ENCODE measurements at places on chromosomes 3 and 15.

- peak; percentile 86 for DNase-seq
Observed at GRCh38 chr3:129226374-129226773, 23.0 kb upstream of the COPG1 start.

GRCh38 chr3:108153451-108153981 lies 62.7 kb upstream of the CD47 start:
- DNase-seq, result peak; percentile 55

DNA sequence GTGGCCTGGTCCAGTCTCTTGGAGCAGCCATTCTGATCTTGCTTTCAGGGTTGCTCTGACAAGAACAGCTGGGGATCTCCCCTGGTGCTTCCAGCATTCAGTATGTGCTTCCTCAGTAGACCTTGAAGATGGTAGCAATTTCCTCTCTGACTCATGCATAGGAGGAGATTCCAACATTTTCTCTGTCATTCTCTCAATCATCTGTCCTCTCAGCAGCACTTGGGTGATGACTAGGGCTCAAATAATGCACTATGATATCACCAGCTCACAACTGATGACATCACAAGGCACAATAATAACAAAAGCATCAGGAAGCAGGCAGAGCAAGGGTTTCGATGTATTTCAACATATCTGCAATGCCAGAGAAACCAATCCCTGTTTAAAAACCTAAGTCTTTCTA lies 52.7 kb downstream of the NFKBIZ start:
- peak; percentile 98 for DNase-seq

DNA sequence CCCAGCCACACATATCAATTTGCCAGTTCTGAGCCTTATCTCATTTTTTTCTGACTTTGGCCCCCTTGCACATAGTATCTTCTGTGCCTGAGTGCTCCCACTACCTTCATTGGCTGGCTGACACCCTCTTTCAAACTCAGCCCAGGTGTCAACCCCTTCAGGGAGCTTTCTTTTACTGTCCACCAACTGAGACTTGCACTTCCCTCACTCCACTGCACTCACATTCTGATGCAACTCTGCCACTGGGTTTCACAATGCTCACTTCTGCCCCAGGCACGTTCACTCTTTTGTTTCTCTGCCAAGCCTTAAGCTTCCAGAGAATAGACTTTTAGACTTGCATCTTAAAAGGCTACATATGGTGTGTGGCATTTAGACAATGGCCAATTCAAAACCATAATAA lies 101.5 kb upstream of the CBLB start:
- no peak for DNase-seq

DNA sequence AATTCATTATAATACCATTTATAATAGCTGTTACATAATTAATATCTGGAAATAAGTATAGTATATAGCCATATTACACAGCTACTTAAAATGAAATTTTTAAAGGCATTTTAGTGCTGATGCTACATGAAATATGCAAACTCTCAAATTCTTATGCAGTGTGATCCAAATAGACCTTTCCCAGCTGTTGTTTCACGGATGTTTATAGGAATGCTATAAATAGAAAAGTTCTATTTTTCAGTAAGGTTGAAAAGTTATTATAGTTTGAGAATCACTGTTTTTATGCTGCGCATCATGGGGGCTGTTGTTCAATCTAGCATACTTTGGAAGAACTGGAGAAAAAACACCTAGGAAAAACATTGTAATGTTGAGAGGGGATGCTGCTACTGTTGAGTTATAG lies 147.7 kb upstream of the TRIM42 start:
- DNase-seq, result no peak

DNA sequence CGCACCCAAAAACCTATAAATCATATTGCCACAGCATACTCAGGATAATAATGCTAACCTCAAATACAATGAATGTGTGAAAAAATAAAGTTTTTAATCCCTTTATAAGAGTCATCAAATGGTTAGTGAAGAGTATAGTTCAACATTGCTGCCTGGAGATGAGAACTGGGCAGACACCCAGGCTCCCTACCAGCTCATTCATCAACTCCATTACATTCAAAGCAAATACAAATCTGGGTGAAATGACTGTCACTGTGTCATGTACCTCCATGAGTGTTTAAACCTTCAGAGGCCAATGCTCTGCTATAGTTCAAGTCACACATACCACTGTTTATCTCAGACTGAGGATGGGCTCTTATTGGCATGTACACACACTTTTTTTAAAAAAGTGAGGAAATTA lies 167.2 kb upstream of the KCNMB2 start:
- no peak for DNase-seq

DNA sequence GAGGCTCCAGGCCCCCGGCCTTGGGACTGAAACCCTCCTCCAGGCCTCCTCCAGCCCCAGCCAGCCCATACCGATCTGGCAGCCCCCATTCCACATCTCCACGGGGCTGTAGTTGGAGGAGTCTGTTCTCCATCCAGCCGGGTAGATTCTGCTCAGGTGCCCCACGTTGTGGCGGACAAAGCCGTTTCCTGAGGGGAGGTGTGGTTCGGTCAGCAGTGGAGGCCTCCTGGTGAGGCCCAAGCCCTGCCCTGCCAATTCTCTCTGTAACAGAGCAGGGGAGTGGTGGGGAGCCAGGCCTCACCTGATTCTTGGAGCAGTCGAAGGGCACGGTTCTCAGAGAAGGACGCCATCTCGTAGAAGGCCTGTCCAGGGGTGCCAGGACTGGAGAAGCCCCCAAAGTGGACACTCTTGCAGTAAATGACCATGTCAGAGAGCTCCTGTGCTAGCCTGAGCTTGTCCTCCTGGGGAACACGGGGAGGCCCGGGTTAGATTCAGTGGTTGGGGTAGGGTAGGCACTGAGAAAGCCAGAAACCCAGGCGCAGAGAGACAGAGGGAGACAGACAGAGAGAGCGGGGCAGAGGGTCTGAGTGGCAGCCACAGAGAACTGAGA lies 18.5 kb downstream of the VILL start:
- no peak for DNase-seq

GRCh38 chr3:86234506-86235254 lies 756.3 kb downstream of the VGLL3 start:
- no peak for DNase-seq

GRCh38 chr3:14583548-14584091 lies 43.5 kb upstream of the GRIP2 start:
- DNase-seq, result no peak

DNA sequence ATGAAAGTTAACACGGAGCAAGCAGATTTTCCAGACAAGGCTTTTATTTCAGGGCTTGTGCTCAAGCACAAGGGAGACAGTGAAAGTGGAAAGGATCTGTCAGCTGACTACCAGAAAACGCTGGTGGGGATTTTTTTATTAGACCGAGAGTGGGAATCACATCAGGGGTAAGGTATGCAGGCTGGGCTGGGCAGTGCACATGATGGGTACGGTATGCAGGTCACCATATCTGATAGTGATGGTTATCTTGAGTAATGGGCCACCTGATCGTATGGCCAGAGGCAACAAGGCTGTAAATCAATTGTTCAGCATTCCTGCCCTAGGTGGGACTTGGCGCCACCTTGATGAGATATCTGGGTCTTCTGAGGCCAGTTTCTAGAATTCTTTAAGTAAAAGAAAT lies 36.9 kb upstream of the PIAS1 start:
- no peak for DNase-seq

- no peak for DNase-seq
Observed at GRCh38 chr3:53122255-53122932, 7.8 kb downstream of the RFT1 start.

GRCh38 chr3:122295266-122296062 lies 29.6 kb upstream of the CSTA start:
- no peak for DNase-seq

- no peak for DNase-seq
Observed at GRCh38 chr3:45188719-45189659, 37.1 kb downstream of the TMEM158 start.

DNA sequence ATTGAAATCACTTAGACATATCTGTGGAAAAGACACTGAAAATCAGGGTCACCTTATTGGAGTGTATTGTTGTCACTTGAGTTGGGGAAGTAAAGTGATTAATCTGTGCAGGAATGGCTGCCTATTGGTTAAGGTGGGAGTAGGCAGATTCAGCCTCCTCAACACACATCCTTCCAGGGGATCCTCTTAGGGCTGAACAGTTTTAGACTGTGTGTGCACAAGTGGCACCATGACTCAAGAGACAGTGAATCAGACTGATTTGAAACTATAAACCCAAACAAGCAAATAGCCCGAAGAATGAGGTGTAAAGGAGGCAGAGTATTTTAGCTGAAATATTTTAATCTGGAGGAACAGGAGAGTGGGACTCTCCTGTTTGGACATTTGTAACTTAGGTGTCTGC lies 4.9 kb downstream of the ABHD17C start:
- no peak for DNase-seq

- peak; percentile 73 for DNase-seq
Observed at GRCh38 chr3:55000546-55000945, 72.7 kb upstream of the LRTM1 start.

DNA sequence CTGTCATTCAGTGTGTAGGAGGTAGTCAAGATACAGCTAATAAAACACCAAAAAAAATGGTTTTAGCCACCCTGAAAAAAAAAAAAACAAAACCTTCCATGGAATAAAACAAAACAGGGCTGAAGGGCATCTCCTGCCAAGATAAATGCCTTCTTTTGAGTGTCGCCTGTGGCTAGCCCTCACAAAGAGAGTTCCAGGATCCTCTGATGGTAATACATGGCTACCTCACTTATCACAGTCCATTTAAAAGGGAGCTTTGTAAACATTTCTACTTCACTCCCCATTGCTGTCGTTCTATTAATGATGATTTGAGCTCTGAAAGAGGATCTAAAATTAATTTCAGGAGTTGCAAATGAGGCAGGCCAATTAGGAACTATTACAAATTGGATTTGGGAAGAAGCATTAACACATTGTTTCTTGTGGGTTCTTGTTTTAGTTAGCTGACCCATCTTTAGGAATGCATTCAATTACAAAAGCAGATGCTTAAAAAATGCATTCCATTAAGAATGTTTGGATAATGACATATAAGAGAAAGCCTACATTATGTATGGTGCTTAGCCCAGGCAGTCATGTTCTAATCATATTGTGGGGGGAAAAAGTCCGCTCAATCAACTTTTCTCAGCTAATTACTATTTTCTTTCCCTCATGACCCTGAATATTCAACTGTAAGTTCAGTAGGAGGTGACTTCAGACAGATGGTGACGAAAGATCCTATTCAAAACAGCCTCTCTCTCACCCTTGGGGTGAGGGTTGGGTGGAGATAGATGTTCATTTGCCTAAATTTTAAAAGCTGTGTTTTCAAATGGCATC lies 255.1 kb upstream of the WNT5A start:
- DNase-seq, result no peak

DNA sequence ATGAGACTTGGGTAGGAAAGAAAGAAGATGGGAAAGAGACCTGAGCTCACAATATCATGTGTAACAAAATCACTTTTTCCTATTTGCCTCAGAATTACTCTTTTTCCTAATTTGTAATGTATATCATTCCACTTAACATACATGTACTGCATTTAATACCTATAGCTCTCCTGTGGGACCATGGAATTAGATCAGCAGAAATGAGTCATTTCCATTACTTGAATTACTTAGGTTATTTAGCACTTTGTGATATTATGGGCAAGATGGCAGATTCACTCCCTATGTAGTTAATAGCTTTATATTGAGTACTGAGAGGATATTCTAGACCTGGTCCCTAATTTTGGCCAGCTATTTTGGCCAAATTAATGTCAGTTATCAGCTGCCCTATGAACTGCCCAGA lies 70.5 kb downstream of the ZNF609 start:
- DNase-seq, result no peak

DNA sequence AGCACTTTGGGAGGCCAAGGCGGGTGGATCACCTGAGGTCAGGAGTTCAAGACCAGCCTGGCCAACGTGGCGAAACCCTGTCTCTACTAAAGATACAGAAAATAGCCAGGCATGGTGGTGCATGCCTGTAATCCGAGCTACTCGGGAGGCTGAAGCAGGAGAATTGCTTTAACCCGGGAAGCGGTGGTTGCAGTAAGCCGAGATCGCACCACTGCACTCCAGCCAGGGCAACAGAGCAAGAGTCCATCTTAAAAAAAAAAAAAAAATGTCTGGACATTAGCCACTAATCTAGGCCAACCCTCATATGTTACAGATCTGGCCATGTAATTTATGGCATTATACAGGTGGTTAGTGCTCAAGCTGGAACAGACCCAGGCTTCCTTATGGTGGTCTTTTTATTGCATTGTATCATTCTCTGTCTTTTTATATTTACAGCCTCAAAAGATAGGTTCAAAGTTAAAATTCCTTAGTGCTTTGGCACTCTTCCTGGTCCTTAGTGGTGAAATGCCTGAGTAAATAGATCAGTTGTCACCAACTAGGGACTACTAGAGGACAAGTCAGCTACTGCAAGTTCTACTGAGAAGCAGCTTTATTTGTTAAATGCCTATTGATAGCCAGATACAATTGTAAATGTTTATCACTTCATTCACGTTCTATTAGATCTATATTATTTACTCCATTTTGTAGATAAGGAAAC lies 16.0 kb downstream of the STARD9 start:
- DNase-seq, result peak; percentile 17

GRCh38 chr3:76888856-76889255 lies 151.0 kb upstream of the ROBO2 start:
- DNase-seq, result no peak

- DNase-seq, result no peak
Observed at GRCh38 chr3:111848283-111848682, 10.8 kb upstream of the PHLDB2 start.

- no peak for DNase-seq
Observed at GRCh38 chr15:39269352-39269751, 311.5 kb upstream of the THBS1 start.

DNA sequence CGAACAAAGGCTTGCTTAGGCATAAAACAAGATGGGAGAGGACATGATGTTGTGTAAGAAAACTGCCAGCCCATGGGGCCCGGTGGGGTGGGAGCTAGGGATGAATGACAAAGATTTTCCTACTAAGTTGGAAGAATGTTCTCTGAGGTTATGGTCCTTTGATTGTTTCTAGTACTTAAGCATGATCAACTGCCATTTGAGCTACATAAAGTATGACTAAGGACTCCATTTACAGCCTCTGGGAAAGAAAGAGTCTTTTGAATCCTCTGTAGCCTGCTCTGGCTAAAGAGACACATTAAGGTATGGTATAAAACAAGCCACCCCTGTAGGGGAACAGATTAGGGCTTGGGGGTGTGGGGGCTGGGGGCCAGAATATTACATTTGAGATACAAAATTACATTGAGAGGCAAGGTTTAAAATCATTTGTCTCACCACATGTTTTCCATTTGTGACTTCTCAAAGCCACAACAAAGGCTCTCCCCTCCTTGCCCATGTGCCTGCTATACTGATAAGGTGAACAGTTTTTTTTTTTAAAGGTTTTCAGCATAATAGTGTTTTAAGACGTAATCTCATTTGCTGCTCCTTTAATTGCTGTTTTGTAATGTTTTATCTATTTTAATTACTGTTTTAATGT lies 323.4 kb downstream of the CHST2 start:
- no peak for DNase-seq

GRCh38 chr3:65851827-65852226 lies 186.9 kb downstream of the MAGI1 start:
- no peak for DNase-seq

- no peak for DNase-seq
Observed at GRCh38 chr15:25694823-25695312, 168.3 kb downstream of the ATP10A start.

- no peak for DNase-seq
Observed at GRCh38 chr15:48131324-48131723, 10.5 kb downstream of the SLC24A5 start.

GRCh38 chr15:93324186-93324975 lies 235.4 kb upstream of the RGMA start:
- DNase-seq, result no peak

GRCh38 chr3:107718547-107718946 lies 195.8 kb downstream of the BBX start:
- DNase-seq, result no peak

Data from RCC 7860 (cell line).